Tibial nerve (tissue), 4 donors: ENCODE measurements at places on chromosomes 12 and 14.

DNA sequence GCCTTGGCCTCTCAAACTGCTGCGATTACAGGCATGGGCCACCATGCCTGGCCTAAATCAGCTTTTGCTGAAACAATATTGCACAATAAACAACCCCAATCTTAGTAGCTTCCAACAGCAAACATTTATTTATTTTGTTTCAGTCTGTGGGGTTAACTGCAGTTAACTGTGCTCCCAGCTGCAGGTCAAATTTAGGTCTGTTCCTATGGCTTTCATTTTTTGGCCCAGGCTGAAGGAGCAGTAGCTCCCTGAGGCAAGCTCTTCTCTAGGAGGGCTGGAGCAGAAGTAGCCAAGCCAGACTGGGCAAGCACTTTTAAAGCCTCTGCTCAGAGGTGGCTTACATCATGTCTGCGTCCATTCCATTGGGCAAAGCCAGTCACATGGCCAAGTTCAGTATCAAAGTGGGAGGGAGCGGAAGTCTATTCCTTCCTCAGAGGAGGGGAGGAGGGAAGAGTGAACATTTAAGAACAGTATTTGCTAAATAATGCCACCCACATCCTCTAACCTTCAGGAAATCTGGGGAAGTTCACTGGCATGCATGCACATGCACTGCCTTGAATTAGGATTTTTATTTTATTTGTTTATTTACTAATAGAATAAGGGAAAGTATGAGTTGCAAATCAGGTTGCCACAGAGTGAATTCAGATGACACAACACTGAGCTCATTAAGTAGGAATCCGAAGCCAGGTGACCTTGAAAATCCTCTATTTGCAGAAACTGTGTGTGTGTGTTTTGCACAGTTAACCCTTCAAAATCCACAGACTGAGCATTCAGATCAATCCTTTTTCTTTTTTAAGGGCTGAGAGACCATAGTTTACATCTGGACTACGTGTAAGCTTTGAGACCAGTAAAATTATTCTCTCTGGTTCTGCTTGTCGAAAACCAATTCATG lies 122.0 kb upstream of the SEL1L start:
- no peak for DNase-seq

- no peak for DNase-seq
Observed at GRCh38 chr12:40614923-40615322, 77.3 kb upstream of the CNTN1 start.

GRCh38 chr14:63535918-63536317 lies 7.3 kb downstream of the PPP2R5E start:
- DNase-seq: no peak

DNA sequence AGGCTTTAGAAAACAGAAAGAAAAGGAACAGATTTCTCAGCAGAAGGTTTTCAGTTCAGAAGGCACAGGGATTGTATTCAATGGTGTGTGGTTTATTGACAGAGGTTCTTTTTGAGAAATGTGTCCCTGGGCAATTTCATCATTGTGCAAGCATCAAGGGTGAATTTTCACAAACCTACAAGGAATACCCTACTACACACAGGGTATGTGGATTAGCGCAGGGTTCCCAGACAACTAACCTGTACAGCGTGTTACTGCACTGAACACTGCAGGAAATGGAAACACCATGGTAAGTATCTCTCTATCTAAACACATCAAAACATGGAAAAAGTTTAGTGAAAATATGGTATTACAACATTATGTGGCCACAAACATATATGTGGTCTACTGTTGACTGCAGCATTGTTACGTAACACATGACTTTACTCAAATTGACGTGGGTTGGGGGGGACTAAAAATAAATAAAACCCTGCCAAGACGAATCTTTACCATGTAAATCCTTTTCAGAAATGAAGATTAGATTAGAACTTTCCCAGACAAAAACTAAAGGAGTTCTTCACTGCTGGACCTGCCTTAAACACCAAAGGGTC lies 893.1 kb downstream of the TMEM121 start:
- DNase-seq: no peak

DNA sequence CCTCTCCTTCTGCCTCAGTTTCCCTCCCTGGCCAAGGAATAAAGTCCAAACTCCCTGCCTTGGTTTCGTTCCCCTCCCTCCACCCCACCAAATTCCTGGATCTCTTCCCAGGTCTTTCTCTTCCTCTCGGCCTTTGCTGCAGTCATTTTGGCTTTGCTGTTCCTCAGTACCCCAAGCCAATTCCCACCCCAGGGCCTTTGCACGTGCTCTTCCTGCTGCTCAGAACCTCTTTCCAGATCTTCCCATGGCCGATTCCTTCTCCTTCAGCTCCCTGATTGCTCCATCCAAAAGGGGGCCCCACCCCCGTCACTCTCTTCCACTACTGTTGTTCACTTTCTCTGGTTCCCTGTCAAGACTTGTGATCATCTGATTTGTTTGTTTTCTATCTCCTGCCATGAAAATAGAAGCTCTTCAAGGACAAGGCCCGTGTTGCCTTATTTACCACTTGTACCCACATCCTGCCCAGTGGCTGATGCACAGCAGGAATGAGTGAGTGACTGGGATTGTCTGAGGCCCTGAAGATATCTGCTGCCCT lies 3.1 kb downstream of the HNF1A start:
- no peak for DNase-seq

- DNase-seq: no peak
Observed at GRCh38 chr12:8823565-8824300, 1.3 kb downstream of the A2ML1 start.

DNA sequence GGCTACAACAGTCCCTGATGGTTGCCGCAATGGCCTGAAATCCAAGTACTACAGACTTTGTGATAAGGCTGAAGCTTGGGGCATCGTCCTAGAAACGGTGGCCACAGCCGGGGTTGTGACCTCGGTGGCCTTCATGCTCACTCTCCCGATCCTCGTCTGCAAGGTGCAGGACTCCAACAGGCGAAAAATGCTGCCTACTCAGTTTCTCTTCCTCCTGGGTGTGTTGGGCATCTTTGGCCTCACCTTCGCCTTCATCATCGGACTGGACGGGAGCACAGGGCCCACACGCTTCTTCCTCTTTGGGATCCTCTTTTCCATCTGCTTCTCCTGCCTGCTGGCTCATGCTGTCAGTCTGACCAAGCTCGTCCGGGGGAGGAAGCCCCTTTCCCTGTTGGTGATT lies 16.9 kb downstream of the GPRC5A start:
- DNase-seq: no peak

GRCh38 chr12:1939331-1939730 lies 20.9 kb upstream of the CACNA2D4 start:
- DNase-seq: no peak

GRCh38 chr12:30582943-30583342 lies 112.7 kb downstream of the IPO8 start:
- DNase-seq: no peak

DNA sequence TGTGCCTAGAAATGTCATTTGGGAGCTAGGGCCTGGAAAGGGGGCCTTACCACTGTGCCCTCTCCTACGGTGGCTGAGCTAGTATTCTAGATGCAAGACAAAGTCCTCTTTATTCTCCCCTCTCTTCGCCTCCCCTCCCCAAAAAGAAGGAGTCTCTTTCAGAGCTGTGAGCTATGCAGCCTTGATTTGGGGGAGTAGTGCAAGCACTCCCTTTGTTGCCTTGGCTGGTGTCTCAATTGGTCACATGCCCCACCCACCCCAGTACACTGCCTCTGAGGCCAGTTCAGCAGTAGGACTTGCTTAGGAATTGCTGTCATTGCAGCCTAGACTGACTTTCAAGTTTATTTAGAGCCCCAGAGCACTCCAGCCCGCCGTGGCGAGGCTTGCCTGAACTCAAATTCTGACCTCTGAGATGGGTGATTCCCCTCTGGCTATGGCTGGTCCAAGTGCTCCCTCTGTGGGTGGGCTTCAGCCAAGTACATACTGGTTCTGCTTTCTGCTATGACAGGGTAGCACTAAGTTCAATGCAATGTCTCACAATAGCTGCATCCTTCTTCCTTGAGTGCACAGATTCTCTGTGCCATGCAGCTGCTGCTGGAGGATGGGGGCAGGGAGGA lies 37.0 kb upstream of the FBXO33 start:
- no peak for DNase-seq

- DNase-seq: no peak
Observed at GRCh38 chr12:7303230-7303629, 642 bp upstream of the ACSM4 start.

DNA sequence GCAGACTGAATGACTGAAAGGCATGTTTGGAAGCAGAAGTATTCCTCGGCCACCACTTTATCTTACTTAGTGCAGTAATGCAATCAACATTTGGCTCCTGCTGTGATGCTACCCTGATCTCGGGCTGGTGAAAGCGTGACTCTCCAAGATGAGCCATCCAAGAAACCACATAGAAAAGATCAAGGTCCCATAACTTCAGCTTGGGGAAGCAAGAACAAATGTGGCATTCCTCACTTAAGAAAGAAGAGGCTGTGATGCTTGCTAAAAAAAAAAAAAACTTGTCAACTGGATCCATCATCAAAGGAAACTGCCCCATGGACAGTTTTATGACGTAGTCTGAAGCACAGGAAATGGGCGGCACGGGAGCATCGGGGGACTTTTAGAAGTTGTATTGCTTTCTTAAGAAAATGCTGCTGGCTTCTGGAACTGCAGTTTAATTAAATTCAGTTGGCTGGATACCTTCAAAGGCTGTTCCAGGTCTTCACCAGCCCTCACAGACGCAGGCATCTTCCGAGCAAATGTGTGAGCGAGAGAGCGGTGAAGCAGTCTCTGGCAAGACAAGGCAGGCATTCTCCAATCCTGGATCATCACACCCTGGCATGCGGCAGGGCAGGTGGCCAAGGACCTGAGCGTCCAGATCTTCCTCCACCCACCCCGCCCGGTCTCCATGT lies 38.2 kb upstream of the MAP1LC3B2 start:
- DNase-seq: no peak

- DNase-seq: no peak
Observed at GRCh38 chr12:73714655-73715054, 823.0 kb upstream of the ATXN7L3B start.

DNA sequence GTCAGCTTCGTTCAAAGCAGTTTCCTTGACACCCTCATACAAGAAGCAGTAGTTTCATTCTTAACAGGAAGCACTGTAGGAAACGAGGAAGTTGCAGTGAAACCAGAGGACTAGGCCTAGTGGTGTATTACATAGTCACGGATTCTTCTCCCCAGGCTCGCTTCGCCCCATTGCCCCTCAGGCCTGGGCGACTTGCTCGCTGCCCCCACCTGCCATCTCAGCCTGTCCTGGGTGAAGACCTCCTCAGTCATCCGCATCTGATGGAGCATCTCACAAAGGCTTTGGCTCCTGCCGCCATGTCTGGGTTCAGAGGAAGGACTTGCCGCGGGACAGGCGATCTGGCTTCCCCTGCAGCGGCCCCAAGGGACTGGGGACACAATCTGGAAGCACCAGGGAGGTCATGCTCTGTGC lies 93.5 kb downstream of the LMNTD1 start:
- DNase-seq: no peak

GRCh38 chr14:104788161-104788818 lies 7.3 kb downstream of the AKT1 start:
- DNase-seq: no peak

DNA sequence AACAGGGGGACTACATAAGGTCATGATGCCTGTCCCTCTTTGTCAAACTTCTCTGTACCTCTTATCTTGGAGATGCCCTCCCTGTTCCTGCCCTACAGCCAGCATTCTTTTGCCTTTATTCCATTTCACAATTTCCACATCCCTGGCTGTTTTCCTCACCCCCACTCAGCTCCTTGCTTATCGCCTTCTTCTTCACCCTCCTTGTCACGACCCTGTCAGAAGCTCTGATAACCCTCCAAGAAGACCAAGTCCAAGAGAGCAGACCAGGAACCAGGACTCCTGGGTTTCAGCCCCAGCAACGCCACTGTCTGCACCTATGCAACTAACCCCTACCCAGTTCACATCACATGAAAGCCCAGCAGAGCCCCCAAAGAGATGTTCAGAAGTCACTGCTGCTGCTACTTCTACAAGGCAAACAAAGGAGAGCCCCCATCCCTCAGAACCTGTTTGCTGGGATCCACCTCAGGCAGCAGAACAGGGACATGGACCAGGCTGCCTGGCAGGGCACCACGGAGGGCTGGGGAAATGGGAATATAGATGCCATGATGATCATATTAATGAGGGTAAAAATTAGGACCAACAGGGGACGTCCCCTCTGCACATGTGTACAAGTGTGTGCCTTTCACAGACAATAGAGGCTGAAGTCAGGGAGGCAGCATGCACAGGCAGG lies 92.8 kb downstream of the SINHCAF start:
- no peak for DNase-seq

DNA sequence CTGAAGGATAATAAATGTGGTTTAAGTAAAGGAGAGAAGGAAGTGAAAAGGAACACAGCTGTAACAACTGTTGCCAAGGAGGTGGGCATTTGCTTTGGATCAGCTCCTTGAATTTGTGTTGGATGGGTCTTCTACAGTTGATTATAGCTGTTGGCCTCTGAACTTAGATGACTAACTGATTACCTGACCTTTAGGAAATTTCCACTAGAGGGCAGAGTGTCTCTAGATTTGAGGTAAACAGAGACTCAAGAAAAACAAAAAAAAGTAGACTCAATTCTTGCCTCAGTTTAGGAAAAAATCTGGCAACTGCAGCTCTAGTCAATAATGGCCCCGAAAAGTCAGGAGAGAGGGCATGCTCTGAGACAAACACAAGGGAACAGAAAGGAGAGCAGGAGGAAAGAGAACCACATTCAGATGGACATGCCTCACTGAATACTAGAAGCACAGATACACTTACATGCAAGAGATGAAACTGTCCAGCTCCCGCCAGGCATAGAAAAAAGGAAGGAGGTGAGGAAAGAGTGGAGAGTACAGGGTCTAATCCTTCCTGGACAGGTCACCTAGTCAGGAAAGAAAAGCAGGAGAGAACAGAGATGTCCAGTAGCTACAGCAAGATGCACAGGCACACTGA lies 20.6 kb downstream of the COX14 start:
- peak; percentile 28 for DNase-seq

GRCh38 chr12:89752341-89752740 lies 43.7 kb upstream of the ATP2B1 start:
- no peak for DNase-seq

DNA sequence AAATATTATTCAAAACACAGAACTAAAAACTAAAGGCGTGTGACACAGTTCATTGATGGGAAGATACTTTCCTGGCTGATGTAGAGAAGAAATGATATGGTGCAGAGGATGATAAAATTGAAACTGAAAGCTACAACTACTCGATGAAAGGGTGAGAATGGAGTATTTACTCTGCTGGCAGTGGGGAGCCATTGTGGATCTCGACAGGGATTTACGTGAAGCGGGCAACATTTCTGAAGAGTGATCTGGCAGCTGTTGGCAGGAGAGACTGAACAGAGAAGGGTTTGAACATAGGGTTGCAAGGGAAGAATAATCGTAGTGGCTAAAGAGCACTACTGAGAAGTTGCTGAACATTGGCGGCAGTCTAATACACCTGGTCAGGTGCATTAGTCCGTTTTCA lies 464.9 kb downstream of the PDZRN4 start:
- no peak for DNase-seq

GRCh38 chr12:52473768-52474167 lies at the start of gene KRT6C:
Gene KRT6C, minus strand, starts transcription at chr12:52473805. Its CDS starts 68 bp downstream, at chr12:52473737.
- no peak for DNase-seq

- no peak for DNase-seq
Observed at GRCh38 chr12:41739066-41739465, 405.6 kb downstream of the GXYLT1 start.
